ENCODE measurements at places on chromosomes 5 and 9.

DNA sequence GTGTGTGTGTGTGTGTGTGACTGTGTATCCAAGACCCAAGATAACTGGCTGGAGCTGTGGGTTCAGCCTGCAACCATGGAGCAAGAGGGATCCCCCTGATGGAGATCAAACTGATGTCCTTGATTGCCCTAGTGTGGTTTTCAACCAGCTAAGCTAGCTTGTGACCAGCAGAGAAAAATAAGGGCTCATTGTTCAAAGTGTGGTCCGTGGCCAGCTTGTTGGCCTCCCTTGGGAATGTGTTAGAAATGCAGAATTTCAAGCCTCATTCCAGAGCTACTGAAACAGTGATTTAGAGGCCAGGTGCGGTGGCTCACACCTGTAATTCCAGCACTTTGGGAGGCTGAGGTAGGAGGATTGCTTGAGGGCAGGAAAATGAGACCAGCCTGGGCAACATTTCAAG lies 79.9 kb downstream of the ACER2 start:
- no peak for DNase-seq

DNA sequence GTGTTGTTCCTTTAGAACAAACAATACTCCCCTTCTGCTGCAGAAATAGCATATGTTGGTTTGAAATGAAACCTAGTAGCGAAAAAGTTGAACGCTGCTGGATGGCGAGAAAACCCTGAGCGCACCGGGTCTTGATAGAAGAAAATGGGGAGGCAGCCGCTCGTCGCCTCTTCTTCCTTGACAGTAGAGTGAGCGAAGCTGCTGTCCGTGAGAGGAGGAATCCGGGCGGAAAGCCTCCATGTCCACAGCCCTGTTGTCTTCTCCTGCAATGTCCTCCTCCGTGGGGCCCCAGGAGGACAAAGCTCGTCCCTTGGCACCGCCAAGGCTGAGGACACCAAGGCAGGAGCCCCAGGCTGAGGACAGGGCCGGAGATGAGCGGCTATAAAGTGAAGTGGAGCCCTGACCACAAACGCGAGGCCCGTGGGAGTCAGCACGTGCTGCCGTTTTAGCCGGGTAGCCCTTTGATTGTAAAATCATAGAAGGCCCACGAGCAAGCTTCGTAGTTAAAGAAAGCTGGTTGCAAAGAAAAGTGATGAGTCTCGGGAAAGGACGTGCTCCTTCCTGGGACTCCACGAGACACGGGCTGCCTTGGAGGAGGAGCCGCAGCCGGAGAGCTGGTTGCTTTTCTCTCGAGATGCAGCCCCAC lies 35.6 kb downstream of the MRPL36 start:
- no peak for DNase-seq

DNA sequence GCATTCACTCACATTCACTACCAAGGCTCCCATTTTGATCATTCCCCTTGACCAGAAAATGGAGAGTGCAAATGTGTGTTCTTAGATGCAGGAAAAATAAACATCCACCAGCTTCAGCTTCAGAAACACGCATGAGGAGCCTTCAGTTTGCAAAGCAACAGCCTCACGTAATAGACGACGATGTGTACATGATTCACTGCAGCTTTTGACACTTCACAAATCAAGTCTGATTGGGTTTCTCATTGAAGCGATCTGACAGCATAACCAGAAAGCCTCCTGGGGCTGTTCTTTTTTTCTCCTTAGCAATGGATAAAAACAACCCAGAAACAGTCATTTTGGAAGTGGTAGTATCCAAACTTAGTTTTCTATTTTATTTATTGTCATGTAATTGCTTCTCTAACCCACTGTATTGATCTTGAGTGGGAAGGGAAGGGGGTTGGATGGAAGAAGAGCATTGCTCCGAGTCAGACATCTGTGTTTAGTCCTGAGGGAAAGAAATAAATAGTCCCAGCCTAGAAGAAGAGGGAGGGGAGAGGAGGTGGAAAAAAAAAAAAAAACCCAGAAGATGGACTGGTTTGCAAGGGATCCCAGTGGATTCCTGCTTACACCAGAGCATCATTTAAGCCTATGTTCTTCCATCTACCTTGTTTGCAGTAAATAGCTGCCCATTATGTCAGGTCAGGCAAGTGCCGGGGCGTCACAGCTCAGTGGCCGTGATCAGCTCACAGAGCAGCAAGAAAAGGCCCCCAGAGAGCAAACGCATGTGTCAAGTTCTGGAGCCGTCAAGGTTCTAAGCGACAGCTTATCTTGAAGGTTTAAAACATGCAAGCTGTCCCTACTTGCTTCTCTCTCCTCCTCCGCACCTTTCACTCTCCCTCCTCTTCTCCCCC lies 190.2 kb upstream of the SNX2 start:
- DNase-seq, result no peak

- DNase-seq, result no peak
Observed at GRCh38 chr9:130977811-130978221, 31.2 kb upstream of the LAMC3 start.

- no peak for DNase-seq
Observed at GRCh38 chr5:133665571-133665970, 53.2 kb upstream of the FSTL4 start.

GRCh38 chr5:35920890-35921289 lies 17.5 kb downstream of the CAPSL start:
- DNase-seq, result no peak

- no peak for DNase-seq
Observed at GRCh38 chr9:88237479-88237961, 99.2 kb upstream of the SPATA31C2 start.

DNA sequence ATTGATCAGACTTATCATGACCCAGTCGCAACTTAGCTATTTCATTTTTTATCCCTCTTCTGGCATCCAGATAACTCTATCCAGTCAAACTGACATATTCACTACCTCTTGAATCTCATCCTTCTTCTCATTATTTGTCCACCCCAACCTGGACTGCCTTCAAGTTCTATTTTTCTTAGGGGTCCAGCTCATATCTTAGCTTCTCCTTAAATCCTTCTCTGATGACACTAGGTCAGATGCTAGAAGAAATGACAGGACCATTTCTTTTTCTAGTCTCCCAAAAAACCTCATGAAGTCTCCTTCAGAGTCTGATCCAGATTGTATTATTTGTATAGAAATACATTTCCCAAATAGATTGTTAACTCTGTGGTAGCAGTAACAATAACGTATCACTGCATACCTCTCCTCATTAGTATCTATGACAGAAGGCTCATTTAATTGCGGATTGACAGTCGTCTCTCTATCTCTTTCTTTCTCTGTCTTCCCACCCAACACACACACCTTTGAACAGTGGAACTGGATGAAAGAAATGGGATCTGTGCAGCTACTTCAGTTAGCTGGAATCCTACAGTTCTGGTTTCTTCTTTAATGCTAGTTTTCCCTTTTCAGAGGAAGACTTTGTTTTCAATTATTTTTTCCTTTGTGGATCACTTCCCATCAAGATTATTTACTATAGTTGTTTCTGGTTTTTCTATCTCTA lies 33.5 kb downstream of the ALDH1A1 start:
- no peak for DNase-seq

DNA sequence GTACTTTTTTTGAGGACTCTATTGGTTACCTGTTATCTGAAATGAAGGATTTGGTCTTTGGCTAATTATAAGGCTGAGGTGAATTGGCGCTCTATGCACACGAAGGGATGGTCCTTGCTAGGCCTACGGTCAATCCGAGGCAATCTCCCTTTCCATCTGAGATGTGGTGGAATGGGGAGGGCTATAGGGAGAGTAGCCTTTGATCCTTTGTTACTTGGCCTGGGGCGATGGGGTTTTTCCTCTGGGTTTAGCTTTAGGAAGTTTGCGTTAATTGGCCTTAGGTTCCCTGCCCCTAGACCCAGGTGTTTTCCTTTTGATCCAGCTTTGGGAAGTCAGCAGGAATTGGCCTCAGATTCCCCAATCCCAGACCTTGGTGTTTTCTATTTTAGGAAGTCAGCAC lies 102.1 kb upstream of the C9orf72 start:
- no peak for DNase-seq

Data from NCI-H345 (cell line).